ENCODE measurements at places on chromosomes 12 and 14. TPM values are rescaled to one million over a fixed set of nuclear protein-coding genes. Genes with fewer than 3 reads are reported as not detected.

ADSS1 gene
- total RNA-seq: 201 TPM

GRCh38 chr12:26461776-26462175 is 266.4 kb downstream of the SSPN start:
- no peak overlapping the region for H3K27ac ChIP-seq
- H3K36me3 ChIP-seq: peaks cover 3% of the 10 kb centered on the region
- no peaks in the 10 kb centered on the region for H3K4me1 ChIP-seq

GRCh38 chr12:4325966-4326365 is 5.0 kb downstream of the TIGAR start:
- H3K4me1 ChIP-seq: peaks cover 30% of the 10 kb centered on the region
- no peak for DNase-seq

DNA sequence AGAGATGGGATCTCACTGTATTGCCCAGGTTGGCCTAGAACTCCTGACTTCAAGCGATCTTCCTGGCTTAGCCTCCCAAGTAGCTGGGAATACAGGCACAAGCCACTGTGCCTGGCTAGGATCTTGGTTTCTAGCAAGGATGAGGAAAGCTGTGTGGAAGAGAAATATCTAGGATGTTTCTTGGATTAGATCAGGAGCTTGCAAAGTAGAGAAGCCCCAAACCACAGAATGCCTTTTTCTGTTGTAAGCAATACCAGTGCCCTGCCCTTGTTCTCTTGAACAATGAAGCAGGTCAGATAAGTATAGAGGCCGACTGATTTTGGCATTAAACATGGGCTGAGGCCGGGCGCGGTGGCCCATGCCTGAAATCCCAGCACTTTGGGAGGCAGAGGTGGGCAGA is 44.3 kb upstream of the STRN3 start:
- no peak overlapping the region for H3K27ac ChIP-seq
- H3K4me1 ChIP-seq: no peaks in the 10 kb centered on the region
- H3K36me3 ChIP-seq: no peaks in the 10 kb centered on the region
- no peak for DNase-seq
- H3K4me3 ChIP-seq: no peak overlapping the region

GRCh38 chr14:29941401-29941800 is 13.8 kb upstream of the PRKD1 start:
- H3K4me1 ChIP-seq: no peaks in the 10 kb centered on the region
- H3K4me3 ChIP-seq: no peak overlapping the region
- H3K36me3 ChIP-seq: no peaks in the 10 kb centered on the region
- DNase-seq: no peak
- H3K27me3 ChIP-seq: no peaks in the 10 kb centered on the region

GRCh38 chr12:41438854-41439541 is 250.9 kb downstream of the PDZRN4 start:
- H3K4me3 ChIP-seq: no peak overlapping the region
- DNase-seq: no peak
- no peaks in the 10 kb centered on the region for H3K36me3 ChIP-seq
- H3K4me1 ChIP-seq: no peaks in the 10 kb centered on the region

TMTC2 gene
- 2.7 TPM for total RNA-seq

All from psoas muscle (tissue), 8 donors.